ENCODE measurements at places on chromosomes 5 and 9.

DNA sequence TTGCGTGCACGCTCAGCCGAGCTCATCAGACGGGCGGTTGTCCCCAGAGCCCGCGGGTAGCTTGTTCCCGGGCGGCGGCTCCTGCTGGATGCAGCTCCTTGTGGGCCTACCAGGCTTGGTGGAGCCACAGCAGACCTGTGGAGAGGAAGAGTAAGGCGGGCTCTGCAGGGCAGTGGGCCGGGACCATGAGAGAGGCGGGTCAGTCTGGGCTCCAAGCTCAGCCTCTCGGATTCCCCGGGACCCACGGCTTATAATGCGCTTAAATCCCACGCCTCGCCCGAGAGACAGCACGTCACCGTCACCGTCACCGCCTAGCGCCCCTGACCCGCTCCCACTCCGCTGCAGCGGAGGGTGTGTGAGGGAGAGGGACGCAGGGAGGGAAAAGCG, 1.9 kb upstream of the ANKRD18A start:
- DNase-seq = peak; percentile 36

DNA sequence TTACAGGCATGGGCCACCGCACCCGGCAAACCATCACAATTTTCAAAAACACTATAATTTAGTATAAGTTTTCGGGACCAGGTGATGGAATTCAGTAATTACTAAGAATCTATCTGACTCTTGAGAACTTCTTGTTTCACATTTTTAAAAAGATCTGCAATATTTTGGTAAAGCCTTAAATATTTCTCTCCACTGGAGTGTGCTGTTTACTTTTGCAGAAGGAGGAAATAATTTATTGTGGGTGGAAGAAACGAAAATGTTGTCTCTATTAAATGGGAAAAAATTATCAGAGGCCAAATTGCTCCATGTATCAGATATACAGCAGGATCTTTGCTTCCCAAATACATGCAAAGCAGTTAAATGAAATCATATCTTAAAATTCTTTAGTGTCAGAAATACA, 566.8 kb upstream of the CYLC2 start:
- DNase-seq = no peak

- DNase-seq = peak; percentile 23
These were observed 39.5 kb upstream of the TNFSF15 start for GRCh38 chr9:114845373-114845772.

DNA sequence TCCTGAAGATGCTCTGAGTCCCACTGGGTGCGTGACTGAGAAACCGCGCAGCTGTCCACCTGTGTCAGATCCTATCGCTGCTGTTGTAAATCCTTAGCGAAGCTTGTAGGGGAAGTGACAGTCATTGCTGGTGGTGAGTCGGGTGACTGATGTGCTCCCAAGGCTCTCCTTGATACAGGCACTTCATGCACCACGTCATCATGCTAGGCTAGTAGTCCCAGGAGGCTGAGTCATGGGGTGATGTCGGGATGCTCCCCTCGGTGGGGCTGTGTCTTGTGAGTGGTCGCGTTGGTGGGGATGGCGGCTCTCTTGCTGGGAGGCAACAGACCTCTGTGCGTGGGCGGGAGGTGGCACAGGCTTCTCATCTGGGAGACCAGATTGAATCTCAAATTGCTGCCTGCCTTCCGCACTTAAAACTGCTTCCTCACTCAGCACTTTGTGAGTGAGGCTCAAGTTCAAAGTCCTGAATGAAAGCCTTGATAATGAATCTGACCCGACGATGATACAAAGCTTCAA, 84.7 kb downstream of the CSNK1A1 start:
- no peak for DNase-seq

DNA sequence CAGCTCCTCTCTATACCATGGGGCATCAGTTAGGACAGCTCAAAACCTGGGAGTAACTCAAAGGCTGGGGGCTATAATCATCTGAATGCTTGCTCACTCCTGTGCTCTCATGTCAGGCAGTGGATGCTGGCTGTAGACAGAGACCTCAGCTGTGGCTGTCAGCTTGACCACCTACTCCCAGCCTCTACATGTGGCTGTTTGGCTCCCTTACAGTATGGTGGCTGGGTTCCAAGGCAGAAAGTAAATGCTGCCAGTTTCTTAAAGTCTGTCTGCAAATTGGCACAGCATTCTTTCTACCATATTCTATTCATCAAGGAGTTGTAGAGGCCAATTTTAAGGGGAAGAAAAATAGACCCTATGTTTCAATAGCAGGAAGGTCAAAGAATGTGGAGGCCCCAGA, 66.9 kb downstream of the TMC1 start:
- DNase-seq = no peak

DNA sequence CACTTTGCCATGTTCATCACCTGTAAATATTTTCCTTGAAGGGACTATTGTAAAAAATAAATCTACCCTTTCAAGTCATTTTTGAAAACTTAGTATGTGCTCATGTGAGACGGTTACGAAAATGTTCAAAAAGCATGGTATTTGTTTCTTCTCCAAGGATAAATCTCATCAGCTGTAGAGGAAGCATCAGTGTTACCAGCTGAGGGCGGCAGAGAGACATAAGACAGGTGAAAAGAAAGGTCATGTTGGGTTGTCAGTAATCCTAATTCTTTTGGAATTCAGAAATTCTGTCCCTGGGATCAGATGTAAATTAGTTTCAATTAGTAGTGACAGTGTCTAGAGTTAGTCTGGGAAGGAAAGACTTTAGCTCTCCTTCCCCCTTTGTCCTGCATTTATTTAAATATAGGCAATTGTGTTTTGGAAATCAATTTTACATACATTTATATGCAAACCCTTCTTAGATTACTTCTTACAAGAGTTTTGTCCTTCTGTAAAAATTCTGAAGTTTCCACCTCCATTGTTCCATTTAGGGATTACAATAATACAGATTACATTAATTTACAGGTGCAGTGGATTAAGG, 791.9 kb upstream of the CDH6 start:
- DNase-seq = peak; percentile 6

GRCh38 chr9:114389612-114390368, 2.0 kb upstream of the AKNA start:
- DNase-seq = no peak

DNA sequence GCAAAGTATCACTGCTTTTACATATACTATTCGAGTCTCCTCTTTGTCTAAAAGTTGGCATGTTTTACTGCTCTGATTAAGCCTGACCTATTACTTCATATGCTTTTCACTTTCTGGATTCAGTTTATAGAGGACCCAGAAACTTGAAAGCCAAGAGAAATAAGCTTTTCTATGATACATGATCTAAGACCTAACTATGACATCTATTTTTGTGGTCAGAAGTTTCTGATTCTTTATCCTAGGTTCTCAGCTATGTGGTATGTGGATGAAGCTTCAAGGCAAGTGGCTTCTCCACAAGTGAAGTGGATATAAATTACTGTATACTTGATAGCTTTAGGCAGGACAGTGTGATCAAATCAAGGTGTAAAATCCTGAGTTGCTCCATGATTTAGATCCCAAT, 6.3 kb downstream of the EDIL3 start:
- no peak for DNase-seq

DNA sequence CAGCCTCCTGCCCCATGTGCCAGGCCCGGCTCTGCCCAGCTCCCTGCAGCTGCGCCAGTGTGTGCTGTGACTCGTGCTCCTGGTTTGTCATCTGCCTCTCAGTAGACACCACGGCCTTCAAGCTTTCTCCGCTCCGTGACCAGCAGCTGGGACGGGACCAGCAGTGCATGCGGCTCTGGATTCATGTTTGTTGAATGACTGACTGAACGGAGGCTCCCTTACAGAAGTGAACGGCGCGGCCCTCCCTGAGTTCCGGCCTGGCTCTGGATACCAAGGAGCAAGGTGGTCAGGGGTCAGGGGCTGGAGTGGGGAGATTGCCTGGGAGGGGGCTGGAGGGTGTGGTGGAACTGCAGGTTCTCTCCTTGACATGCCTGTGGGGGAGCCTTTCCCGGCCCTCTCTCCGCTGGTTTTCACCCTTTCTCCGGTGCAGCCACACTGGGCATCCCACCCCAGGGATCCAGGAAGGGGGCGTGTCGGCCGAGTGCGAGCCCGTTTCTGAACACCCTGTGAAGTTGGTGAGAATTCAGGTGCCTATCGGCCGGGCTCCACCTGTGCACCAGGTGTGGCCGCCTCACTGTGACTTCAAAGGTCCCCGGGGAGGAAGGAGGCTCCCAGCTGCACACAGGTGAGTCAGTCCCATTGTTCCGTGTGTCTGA, 11.1 kb upstream of the CEP72 start:
- DNase-seq = peak; percentile 93

- DNase-seq = no peak
These were observed 8.8 kb downstream of the HOMER1 start for GRCh38 chr5:79505138-79505537.

- DNase-seq = no peak
These were observed 14.0 kb upstream of the MLANA start for GRCh38 chr9:5876711-5877110.

DNA sequence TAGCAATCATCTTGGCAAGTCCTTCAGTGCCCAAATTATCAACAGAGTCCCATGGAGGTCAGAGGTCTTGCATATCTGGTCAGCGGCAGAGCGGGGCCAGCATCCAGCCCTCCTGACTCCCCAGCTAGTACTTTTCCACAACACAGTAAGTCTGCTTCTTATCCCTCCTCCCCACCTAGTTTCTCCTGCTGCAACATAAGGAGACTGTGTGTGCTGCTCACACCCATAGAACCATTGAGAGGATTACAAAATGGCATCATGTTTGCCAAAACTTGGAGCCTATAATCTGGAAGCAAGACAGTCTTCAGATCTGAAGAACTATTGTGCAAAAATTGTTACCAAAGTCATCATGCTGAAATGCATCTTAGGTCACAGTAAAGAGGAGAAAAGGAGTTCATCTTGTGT, 125.8 kb upstream of the ZNF366 start:
- DNase-seq = no peak

- no peak for DNase-seq
These were observed 739 bp downstream of the CARD9 start for GRCh38 chr9:136372561-136373299.

GRCh38 chr5:113060408-113061025, 83.9 kb downstream of the DCP2 start:
- no peak for DNase-seq

GRCh38 chr5:108143581-108143980, 238.3 kb downstream of the FBXL17 start:
- DNase-seq = no peak

- DNase-seq = no peak
These were observed 24.0 kb downstream of the TMOD1 start for GRCh38 chr9:97525451-97525850.

DNA sequence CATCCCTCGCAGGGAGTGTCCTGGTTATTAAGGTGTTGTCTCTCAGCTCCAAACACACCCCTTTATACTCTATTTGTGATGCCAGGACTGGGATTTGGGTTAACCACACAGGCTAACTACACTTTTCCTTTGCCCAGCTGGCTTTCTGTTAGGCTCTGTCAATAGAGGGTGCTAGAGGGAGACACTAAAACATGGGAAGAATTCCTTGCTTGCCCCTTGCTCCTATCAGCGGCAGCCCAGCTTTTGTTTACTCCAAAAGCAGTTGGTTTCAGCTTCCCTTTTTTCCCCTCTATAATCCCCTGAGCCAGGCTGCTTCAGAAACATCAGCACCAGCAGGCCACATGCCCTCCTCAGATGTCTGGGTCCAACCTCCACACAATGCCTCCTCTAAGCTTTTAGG, 297.1 kb downstream of the KCTD16 start:
- peak; percentile 13 for DNase-seq

All from DMS153 (cell line).